ENCODE measurements at places on chromosomes 6 and 20.

DNA sequence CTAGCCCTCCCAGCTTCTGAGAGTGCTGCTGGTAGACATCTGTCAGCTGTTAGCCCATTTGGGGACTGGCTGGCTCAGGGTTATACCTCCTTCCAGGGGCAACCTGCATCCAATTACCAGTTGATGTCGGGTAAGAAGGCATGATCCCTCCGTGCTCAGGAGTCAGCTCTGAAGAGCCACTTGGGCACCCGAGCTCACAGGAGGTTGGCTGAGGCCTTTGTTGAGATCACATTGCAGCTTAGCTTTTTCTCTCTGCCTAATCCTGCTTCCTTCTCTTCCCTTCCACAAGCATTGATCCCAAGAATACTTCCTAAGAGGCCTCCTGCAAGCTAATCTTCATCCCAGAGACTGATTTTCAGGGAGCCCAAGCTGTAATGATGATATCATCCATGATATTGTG lies 35.5 kb downstream of the SCP2D1 start:
- DNase-seq = no peak

DNA sequence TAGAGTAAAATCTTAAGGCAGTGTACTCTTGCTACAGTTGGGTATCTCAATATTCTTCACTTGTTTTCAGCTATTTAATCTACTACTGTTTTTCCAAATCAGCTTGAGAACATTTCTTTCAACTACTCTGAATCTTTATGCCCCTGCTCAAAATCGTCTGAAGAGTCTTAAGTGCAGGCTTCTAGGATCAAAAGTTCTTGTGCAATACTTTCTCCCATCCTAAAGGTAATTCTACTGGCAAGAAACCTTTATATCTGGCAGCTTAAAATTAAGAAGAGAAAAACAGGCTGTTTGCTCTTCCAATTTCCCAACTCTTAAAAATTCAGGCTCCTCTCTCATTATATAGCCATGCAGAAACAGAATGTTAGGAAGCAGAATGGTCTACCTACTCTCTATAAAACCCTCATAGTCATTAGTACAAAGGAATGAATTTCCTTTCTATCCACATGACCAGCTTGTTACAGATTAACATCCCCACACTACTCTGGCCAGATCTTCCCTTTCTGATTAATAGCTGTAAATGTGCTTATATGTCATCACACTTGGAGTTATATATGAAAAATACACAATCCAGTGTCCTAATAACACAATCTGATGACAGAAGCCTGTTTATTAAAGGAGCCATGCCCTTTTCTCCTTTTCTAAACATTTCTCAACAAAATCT lies 122.2 kb upstream of the FAM184A start:
- DNase-seq = no peak

GRCh38 chr6:156351346-156351966 lies 425.7 kb upstream of the ARID1B start:
- DNase-seq = no peak

- no peak for DNase-seq
Observed at GRCh38 chr20:5030348-5031205, 29.3 kb upstream of the SLC23A2 start.

- DNase-seq = no peak
Observed at GRCh38 chr6:169222126-169222525, 31.5 kb downstream of the THBS2 start.

DNA sequence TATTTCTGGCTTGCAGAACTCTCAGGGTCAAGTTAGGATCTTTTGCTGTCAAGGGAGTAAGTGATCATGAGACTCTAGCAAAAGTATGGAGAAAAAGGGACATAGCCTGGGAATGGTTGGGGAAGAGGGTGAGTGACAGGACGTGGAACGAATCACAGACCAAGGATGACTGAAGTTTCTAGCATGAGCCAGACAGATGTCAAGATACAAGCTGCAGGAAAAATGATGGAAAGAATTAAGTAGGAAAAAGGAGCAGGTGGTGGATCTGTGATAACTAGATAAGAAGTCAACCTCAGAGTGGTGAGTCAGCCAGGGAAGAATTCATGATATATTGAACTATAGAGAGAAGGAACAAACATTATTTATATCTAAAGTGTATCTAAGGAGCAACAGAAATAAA lies 159.8 kb upstream of the SYNDIG1 start:
- DNase-seq = no peak

DNA sequence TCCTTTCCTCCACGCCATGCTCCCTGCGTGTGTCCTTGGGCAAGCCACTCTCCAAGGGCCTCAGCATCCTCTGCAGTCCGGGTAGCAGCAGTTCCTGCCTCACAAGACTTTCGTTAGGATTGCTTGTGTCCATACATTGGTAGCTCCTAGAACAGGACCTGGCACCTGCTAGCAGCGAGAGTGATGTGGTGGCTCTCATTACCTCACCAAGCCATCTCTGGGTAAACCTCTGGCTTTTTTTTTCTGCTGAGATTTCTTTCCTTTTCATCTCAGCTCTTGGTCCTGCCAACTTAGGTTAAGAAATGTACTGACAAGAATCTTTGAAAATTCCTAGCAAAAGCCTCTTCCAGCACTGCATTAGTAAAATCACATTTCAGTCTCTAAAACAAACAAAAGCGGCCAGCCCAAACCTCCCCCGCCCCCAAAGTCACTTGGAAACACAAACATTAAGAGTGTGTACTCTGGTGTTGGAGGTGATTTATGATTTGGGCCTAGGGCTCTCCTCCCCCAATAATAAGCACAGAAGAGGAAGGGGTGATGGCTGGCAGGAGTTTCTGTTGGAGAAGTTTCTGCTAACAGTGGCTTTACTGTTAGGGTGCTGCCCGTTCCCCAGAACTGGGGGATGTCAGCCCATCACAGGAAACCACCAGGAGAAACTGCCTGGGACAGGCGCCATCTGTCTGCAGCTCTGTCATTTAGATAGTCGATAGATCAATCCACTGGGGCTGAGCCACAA lies 199.2 kb downstream of the CD83 start:
- no peak for DNase-seq

GRCh38 chr6:133805876-133806275 lies 83.0 kb upstream of the TCF21 start:
- DNase-seq = no peak

DNA sequence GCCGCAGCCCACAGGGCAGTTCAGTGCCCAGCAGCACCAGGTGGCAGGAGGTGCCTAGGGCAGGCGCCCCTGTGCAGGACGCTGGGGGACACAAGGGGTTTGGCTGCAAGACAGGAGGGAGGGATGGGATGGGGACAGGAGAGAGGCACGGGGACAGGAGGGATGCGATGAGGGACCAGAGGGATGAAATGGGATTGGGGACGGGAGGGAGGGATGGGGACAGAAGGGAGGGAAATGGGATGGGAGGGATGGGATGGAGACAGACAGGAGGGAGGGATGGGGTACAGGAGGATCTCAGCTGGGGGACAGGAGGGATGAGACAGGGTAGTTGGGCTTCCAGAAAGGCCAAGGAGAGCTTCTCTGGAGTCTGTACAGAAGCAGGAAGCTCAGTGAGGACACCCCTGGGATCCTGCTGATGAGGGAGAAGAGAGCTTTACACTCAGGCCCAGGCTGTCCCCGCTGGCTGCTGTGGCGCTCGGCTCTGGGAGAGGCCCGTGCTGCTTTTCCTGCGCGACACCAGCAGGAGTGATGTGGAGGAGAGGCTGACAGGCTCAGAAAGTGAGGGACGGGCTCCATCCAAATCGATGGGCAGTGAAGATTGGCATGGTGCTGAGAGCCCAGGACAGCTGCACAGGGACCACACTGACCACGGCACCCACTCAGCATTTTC lies 400.8 kb downstream of the SMOC2 start:
- no peak for DNase-seq

Data from NCI-H2029 (cell line).